ENCODE measurements at places on chromosomes 7 and 10.

- peak overlapping the region; percentile 87 for H3K27ac ChIP-seq
- peaks cover 32% of the 10 kb centered on the region for H3K4me1 ChIP-seq
- H3K4me3 ChIP-seq, result no peak overlapping the region
- H3K36me3 ChIP-seq, result peaks cover 69% of the 10 kb centered on the region
- no peaks in the 10 kb centered on the region for H3K27me3 ChIP-seq
Measured at GRCh38 chr7:107953924-107954303, 49.0 kb downstream of the LAMB1 start.

DNA sequence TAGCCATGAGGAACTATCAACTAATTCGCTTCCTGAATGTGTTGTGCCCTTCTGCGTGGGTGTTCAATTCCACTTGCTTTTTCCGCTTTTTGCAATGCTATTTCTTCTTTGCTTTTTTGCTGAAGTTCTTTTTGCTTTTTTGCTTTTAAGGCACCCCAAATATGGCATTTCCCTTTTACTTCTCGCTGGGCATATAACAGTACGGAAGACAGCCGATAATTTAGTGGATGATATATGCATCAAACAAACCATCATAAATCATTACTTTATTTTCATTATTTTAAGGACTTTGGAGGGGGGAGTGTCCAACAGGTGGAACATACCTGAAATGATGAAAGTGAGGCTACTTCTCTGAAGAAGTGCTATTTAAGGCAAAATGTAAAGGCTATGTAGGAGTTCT is 277.0 kb upstream of the MTPN start:
- DNase-seq, result no peak
- no peaks in the 10 kb centered on the region for H3K27me3 ChIP-seq
- H3K27ac ChIP-seq, result no peak overlapping the region
- no peaks in the 10 kb centered on the region for H3K4me1 ChIP-seq

GRCh38 chr10:1576467-1577372 is 160.6 kb downstream of the ADARB2 start:
- no peak overlapping the region for H3K27ac ChIP-seq
- no peak overlapping the region for H3K4me3 ChIP-seq
- DNase-seq, result no peak
- peaks cover 11% of the 10 kb centered on the region for H3K27me3 ChIP-seq
- H3K36me3 ChIP-seq, result no peaks in the 10 kb centered on the region
- no peaks in the 10 kb centered on the region for H3K4me1 ChIP-seq

DNA sequence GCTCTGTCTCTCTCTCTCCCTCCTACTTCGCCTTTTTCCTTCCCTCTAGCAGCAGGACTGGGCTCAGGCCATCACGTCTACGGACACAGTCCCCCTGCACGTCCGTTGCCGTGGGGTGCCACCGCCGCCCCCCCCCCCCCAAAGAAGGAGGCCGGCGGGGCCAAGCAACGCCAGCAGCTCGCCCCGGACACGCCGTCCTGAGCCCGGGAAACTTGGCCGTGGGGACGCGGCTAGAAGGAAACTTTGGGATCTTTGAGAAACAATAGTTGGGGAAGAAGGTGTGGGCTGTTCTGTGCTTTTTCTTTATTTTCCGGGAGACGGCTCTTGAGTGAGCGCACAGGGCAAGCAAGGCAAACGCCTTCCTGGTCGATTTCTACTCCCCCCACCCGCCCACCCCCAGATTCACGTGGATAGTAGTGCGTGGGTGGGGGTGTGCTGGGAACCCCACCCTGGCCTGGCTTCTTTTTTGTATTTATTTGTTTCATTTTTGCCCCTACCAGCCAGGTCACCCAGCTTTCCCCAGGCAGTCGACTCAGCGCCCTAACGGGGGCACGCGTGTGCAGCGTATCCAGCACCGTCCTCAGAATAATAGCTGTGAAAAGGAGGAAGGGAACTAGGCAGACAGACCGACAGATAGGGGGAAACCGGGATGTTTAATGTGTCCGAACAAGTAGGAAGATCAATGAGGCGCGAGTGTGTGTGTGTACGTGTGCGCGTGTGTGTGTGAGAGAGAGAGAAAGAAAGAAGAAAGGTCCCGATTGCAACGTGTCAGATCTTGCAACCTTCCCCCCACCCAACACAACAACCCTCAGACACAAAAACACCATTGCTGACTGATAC is 1.4 kb downstream of the MXI1 start:
- peak overlapping the region; percentile 91 for H3K4me3 ChIP-seq
- peaks cover 86% of the 10 kb centered on the region for H3K27me3 ChIP-seq
- no peak for DNase-seq
- H3K36me3 ChIP-seq, result no peaks in the 10 kb centered on the region
- H3K4me1 ChIP-seq, result peaks cover 43% of the 10 kb centered on the region

DNA sequence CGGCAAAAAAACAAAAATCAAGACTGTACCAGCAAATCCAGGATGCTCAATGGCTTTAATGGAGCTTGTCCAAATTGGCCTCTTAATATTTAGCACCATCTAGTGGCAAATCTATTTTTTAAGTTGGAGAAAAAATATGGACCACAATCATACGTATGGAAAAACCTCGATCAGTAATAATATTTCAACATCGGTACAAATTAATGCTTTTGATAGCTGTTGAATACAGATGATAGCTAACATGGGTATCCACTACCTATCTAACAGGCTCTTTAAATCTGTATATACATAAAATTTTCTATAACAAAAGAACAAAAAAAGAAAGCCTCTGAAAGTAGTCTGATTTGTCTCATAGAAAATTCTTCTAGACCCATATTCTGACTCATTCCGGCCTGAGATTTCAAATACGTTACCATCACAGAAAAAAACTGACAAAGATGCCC is 29.2 kb downstream of the COA1 start:
- H3K36me3 ChIP-seq, result peaks cover 21% of the 10 kb centered on the region
- H3K4me3 ChIP-seq, result no peak overlapping the region
- no peak overlapping the region for H3K27ac ChIP-seq
- DNase-seq, result no peak

DNA sequence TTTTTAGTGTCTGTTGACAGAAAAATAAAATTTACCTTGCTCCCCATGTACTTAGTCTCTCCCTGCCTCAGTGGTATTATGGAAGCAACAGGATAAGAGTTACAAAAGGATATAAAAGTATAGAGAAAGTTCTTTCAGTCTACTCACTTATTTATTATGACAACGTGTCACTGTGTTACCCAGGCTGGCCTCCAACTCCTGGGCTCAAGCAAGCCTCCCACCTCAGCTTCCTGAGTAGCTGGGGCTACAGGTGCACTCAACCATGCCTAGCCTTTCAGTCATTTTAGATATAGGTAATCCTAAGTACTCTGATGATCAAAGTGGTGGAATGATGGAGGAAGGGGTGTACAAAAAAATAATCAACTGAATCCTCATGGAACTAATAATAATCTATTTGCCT is 215.2 kb upstream of the MKLN1 start:
- H3K27me3 ChIP-seq, result peaks cover 12% of the 10 kb centered on the region
- no peak for DNase-seq
- H3K27ac ChIP-seq, result no peak overlapping the region
- peaks cover 36% of the 10 kb centered on the region for H3K4me1 ChIP-seq
- no peak overlapping the region for H3K4me3 ChIP-seq
- H3K36me3 ChIP-seq, result peaks cover under 1% of the 10 kb centered on the region

DNA sequence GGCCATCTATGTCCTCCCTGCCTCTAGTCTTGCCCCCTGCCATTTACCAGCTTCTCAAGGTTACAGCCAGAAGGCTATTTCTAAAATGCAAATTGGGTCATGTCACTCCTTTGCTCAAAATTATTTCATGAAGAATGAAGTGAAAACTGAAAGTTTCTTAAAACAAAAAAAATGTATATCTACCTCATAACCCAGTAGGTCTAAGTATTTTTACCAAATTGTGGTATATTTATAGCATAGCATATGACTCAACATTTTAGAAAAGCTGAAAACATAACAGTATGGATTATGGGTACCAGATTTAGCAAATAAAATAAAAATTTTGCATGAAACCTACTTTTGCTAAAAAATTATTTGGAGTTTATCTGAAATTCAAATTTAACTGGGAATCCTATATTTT is 78.4 kb downstream of the SLC16A9 start:
- H3K36me3 ChIP-seq, result no peaks in the 10 kb centered on the region
- H3K4me3 ChIP-seq, result no peak overlapping the region
- H3K27ac ChIP-seq, result no peak overlapping the region
- no peaks in the 10 kb centered on the region for H3K27me3 ChIP-seq
- no peak for DNase-seq
- H3K4me1 ChIP-seq, result peaks cover 14% of the 10 kb centered on the region

- H3K4me3 ChIP-seq, result no peak overlapping the region
- no peak for DNase-seq
- no peak overlapping the region for H3K27ac ChIP-seq
- peaks cover 32% of the 10 kb centered on the region for H3K4me1 ChIP-seq
Measured at GRCh38 chr7:29326864-29327263, 132.3 kb downstream of the CHN2 start.

GRCh38 chr10:131937836-131938235 is 37.0 kb downstream of the PPP2R2D start:
- no peaks in the 10 kb centered on the region for H3K27me3 ChIP-seq
- H3K4me1 ChIP-seq, result peaks cover 10% of the 10 kb centered on the region
- DNase-seq, result no peak
- H3K27ac ChIP-seq, result no peak overlapping the region
- peaks cover 46% of the 10 kb centered on the region for H3K36me3 ChIP-seq

- H3K36me3 ChIP-seq, result no peaks in the 10 kb centered on the region
- H3K27me3 ChIP-seq, result peaks cover 5% of the 10 kb centered on the region
- H3K27ac ChIP-seq, result no peak overlapping the region
- H3K4me3 ChIP-seq, result no peak overlapping the region
- DNase-seq, result no peak
Measured at GRCh38 chr7:74287303-74288033, 1.7 kb upstream of the CLIP2 start.

GRCh38 chr7:20737840-20738448 is 48.7 kb downstream of the SP8 start:
- H3K27ac ChIP-seq, result no peak overlapping the region
- no peaks in the 10 kb centered on the region for H3K27me3 ChIP-seq
- H3K4me3 ChIP-seq, result no peak overlapping the region
- H3K4me1 ChIP-seq, result peaks cover 3% of the 10 kb centered on the region
- H3K36me3 ChIP-seq, result no peaks in the 10 kb centered on the region

- no peaks in the 10 kb centered on the region for H3K27me3 ChIP-seq
- no peak for DNase-seq
Measured at GRCh38 chr7:87000344-87000743, 59.1 kb downstream of the ELAPOR2 start.

DNA sequence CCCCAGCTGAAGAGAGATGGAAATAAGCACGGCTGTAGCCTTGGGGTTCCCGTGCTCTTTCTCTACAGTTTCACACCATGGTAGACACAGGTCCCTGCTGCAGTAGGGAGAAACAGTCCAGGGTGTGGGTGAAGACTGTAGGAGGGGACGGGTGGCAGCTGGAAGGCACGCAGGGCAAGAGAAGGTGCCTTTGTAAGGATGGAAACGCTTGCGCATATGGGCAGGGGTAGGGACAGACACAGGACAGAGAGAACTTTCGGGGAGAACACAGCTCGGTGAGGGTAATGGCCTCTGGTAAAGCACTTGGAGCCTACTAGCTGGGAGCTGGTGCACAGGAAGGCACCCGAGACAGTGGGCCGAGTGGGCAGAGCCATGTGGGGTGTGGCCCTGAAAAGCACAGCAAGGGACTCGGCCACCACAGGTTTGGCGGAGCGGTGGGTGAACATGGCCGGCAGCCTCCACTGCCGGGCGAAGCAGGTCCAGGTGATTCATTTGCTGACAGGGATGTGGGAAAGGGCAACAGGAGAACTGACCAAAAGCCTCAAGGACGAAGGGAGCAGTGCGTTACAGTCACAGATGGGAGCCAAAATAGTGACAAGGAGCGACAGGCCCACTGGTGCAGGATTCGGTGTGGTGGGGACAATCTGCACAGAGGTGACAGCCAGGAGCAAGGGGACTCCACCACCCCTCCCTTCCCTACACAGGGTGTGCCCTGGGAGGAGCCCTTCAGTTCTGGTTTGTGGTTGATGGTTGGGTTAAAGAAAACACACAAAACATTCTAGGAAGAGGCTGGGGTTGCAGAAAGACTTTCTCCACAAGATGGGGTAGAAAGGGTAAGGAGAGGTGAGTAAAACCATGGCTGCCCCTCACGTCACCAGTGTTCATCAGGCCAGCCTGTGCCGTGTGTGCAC is 97.1 kb downstream of the VOPP1 start:
- DNase-seq, result no peak
- peaks cover 6% of the 10 kb centered on the region for H3K36me3 ChIP-seq
- H3K27ac ChIP-seq, result no peak overlapping the region
- H3K27me3 ChIP-seq, result no peaks in the 10 kb centered on the region
- no peak overlapping the region for H3K4me3 ChIP-seq

DNA sequence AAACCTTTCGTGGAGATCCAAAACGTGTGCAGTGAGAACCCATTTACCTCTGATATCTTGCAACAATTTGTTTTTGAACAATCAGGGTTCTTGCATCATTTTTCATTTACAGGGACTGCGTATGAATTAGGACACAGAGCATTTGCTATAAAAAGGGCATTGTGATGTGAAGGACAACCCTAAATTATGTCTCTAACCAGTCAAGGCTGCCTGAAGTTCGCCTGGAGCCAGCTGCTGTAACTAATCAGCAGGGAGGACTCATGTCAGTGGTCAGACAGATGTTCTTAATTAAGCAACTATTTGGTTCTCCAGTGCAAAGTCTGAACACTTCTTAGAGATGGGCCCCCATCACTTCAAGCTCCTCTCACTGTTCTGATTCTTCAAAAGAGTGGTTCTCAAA is 674.8 kb downstream of the KCNMA1 start:
- H3K36me3 ChIP-seq, result peaks cover 13% of the 10 kb centered on the region
- no peaks in the 10 kb centered on the region for H3K27me3 ChIP-seq
- no peak for DNase-seq

- no peaks in the 10 kb centered on the region for H3K4me1 ChIP-seq
- H3K36me3 ChIP-seq, result peaks cover 68% of the 10 kb centered on the region
- no peaks in the 10 kb centered on the region for H3K27me3 ChIP-seq
- no peak for DNase-seq
- H3K27ac ChIP-seq, result no peak overlapping the region
Measured at GRCh38 chr10:127041552-127041951, 136.3 kb downstream of the DOCK1 start.

DNA sequence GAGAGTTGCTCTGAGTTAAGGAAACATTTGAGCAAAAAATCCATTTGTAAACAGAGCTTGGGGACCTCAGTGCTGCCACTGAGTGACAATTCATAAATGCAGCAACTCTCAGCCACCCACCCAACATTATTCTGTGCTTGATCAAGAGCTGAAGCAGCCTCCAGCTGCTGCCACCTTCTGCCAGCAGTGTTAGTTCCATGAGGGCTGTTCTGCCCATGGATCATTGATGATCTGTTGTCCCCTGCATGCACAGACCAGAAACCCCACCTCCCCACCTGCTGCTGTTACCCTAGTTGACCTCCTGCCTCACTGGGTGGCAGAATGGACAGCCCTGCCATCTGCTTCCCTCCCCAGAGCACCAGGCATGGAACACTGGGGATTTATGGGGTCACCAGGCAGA is 305.4 kb downstream of the KCNMA1 start:
- H3K27me3 ChIP-seq, result no peaks in the 10 kb centered on the region
- DNase-seq, result no peak
- H3K4me3 ChIP-seq, result no peak overlapping the region
- H3K36me3 ChIP-seq, result no peaks in the 10 kb centered on the region
- H3K4me1 ChIP-seq, result no peaks in the 10 kb centered on the region

DNA sequence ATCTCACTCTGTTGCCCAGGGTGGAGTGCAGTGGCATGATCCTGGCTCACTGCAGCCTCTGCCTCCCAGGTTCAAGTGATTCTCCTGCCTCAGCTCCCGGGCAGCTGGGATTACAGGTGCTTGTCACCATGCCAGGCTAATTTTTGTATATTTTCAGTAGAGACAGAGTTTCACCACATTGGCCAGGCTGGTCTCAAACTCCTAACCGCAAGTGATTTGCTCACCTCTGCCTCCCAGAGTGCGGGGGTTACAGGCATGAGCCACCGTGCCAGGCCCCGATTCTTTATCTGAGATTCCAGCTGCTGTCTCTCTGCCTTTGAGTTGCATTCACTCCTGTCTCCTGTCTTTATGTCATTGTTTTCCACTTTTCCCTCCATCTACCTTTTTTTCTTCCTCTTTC is 168.7 kb downstream of the TMEM178B start:
- H3K27me3 ChIP-seq, result no peaks in the 10 kb centered on the region
- H3K36me3 ChIP-seq, result no peaks in the 10 kb centered on the region
- H3K4me3 ChIP-seq, result no peak overlapping the region
- peak overlapping the region; percentile 43 for H3K27ac ChIP-seq
- DNase-seq, result no peak

All from WTC11 (cell line).